Stimulated activated CD4-positive, alpha-beta T cell treated with anti-CD3 and anti-CD28 coated beads, Interleukin-15, amount 100 ng/mL, for 1 hour (primary cell): ENCODE measurements at places on chromosomes 5 and 9.

DNA sequence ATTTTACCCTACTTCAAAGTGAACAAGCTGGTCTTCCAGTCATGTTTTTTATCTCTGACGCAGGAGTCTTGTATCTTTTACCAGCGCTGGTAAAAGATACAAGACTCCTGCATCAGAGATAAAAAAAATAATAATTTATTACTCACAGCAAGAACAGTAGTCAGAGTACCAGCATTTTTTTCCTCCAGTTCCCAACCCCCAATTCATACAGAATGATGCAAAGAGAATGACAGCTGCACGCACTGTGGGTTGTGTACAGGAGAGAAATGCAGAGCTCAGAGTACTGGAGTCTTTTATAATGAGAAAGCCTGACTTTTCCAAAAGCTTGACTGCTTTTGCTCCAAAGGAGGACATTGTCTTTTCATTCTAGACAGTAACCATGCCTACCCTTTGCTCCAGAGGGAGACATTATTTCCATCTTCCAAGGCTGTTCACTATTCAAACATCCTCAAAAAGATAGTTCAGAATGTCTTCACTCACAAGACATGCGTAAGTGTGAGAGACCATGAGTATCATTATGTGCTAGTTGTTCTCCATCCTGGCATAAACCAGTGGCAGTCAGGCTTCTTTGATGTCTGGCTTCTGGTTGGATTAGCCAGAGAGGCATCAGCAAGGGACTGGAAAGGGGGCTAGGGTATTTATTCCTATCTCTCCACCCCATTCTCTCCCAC is 14.3 kb upstream of the RANBP6 start:
- DNase-seq = no peak

GRCh38 chr9:125131778-125132177 is 11.6 kb downstream of the SCAI start:
- DNase-seq = no peak

DNA sequence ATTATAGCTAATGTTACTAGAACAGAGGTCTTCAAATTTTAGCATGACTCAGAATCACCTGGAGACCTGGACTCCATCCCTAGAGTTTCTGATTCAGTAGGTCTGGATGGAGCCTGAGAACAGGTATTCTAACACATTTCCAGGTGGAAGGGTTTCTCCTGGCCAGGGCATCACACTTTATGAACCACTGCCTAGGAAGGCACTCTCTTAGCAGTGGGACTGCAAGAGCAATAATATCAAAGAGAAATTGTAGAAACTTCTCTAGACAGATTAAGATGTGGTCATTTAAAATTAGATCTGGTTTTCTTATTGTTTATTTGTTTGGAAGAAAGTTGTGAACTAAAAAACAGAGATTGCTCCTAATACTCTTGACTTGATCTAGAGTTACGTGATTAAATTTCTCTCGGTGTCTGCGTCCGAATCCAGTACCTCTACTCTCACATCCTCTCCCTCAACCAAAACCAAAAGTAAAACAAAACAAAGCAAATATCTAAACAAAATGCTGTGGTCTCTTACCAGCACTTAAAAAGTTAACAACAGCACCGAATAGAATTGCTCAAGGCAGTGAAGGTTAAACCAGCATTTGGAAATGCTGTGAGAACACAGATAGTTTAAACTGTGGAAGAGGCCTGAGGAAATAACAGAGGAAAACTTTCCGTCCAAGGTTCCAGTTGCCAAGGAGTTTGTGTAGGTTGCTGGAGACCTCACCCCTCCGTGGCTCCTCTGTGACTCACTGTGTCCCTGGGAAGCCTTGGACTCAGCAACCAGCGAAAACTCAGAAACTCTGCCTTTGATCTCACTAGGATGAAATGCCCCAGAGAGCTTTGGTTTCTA is 193.4 kb downstream of the ARRDC3 start:
- no peak for DNase-seq

- DNase-seq = no peak
These were observed 82.6 kb downstream of the GLDC start for GRCh38 chr9:6562871-6563430.

- no peak for DNase-seq
These were observed 52.5 kb downstream of the FGF10 start for GRCh38 chr5:44336708-44337107.

DNA sequence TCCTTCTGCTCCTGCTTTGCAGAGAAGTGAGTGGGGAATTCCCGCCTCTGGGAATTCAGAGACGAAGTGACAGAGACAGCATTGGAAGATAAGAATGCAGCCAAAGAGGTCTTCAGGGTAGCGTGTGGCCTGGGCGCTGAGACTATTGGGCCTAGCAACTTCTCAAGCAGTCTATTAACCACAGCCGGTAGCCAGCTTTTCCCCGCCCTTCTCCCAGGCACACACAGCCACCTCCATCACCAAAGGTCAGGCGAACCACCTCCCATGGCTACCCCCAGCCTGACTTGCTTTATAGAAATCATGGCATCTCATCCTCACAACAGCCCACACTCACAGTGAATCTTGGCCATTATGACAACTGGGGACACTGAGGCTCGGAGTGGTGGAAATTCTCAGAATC is 124.2 kb downstream of the KCNIP1 start:
- DNase-seq = no peak

DNA sequence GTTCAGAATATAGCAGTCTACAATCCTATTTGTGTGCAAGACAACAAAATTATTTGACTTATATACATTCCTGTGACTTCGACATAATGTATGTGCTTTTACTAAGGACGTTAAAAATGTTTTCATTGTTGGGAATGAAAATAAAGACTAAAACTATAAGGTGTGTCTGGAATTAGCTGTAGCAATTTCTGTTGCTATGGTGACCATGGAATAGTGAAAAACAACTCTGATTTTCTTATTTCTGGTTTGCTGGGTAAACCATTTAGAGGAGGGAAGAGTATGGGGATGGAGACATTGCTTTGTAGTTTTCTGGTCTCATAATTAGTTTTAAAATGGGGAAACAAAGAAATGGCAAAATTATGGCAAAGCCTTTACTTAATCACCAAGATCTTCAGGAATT is 343.2 kb downstream of the SEMA5A start:
- no peak for DNase-seq

DNA sequence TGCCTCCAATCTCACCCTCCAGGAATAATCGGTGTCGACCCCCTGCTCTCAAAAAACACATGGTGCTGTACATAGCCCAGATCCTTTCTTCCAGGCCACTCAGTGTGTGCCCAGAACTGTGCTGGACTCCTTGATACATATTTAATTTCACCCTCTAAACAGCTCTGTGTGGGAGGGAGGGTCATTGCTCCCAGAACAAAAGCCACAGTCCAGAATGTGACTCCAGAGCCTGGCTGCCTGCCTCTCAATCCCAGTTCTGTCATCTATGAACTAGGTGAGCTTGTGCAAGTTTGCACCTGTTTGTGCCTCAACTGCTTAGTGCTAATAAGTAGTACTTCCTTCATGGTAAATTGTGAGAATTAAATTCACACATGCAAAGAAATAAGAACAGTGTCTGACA is 93.1 kb downstream of the GABBR2 start:
- DNase-seq = no peak

DNA sequence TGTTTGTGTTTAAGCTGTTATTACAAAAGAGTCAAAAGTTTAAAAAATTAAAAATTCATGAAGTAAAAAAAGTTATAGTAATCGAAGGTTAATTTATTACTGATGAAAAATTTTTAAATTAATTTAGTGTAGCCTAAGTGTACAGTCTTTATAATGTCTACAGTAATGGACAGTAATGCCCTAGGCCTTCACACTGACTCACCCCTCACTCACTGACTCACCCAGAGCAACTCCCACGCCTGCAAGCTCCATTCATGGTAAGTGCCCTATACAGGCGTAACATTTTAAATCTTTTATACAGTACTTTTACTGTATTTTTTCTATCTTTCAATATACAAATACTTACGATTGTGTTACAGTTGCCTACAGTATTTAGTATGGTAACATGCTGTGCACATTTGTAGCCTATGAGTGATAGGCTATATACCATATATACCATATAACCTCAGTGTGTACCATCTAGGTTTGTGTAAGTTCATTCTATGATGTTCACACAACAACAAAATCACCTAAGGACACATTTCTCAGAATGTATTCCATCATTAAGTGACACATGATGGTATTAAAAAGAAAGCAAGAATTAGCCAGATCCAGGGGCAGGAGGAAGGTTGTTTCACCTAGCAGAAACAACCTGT is 40.1 kb downstream of the DCAF10 start:
- DNase-seq = no peak

GRCh38 chr5:173498739-173499470 is 117.5 kb downstream of the BOD1 start:
- no peak for DNase-seq

GRCh38 chr9:128420651-128421481 is at the start of gene CERCAM:
CERCAM (plus strand) TSS chr9:128420857; CDS start chr9:128420878, 21 bp downstream.
- DNase-seq = peak; percentile 24

DNA sequence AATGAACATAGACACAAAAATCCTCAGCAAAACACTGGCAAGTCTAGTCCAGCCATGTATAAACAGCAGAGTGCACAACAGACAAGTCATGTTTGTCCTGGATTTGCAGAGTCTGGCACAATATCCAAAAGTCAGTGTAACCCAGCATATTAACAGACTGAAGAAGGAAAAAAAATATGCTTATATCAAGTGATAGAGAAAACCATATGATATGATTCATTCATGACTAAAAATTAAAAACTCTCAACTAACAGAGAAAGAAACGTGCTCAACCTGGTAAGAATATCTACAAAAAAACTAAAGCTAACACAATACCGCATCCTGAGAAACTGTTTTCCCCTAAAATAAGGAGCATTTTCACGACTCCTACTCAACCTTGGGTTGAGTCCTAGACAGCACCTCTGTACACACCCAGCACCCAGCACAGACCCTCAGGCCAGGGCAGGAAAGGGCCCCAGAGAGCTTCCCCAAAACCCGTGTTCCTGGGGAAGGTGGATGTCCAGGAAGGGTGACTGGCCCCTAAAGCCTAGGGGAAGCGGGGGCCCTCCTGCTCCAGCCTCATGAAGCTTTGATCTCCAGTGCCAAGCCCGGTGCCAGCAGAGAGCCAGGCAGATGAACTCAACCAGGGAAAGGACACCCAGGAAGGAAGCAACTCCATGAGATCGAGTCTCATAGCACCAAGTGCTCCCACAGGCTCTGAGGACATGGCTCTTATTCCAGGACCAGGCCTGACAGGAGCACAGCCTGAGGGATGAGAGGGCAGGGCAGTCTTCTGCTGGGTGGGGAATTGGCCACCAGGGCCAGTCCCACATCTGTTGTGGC is 38.9 kb downstream of the ADAMTS2 start:
- DNase-seq = no peak

DNA sequence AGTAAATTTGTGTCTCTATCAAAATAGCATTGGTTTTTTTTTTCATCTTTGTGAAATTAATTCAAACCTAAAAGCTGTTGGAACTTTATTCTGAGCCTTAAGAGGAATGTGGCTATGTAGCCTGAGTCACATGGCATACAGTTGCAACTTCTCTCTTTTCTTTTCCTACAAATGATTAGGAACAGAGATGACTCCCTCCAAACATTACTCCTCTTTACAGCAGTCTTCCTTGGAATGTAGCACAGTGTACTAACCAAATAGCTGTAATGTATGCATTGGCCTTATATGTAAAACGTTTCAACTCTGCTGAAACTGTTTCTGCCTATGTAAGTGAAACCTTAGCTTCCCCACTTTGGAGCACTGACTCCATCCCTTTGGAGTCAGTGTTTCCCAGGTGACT is 100.9 kb upstream of the MAP1B start:
- DNase-seq = no peak

GRCh38 chr5:135027697-135028615 is 6.1 kb downstream of the PITX1 start:
- DNase-seq = no peak

GRCh38 chr9:107054146-107054545 is 191.2 kb downstream of the ZNF462 start:
- no peak for DNase-seq

DNA sequence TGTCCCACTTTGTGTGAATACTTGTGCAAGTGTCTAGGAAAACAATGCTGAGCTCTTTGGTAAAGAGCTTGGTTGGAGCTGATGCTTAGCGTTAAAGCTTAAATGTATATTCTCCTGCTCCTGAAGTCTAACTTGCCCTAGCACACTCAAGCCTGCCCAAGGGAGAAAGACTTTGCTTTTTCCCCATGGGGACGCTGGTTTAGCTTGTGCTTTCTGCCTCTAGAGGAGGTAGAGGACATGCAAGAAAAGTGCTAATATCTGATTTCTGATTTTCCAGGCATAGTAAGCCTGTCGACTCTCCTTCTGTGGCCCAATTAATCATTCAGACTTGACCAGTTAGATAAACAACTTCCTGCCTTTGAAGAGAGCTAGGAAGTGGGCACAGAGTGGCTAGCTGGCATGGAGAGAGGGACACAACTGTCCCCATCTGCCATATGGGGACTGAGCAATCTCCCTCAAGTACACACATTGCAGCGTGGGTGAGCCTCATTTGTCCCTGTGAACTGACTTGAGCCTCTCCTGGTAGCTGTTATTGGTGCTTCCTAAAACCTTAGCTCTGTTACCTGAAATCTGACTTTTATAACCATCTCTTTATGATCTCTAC is 348.4 kb downstream of the BRINP1 start:
- DNase-seq = no peak

- DNase-seq = no peak
These were observed 66.6 kb upstream of the IFNK start for GRCh38 chr9:27457445-27457844.

- DNase-seq = no peak
These were observed 26.6 kb downstream of the MPDZ start for GRCh38 chr9:13252852-13253251.

- DNase-seq = no peak
These were observed 315.5 kb upstream of the C9orf72 start for GRCh38 chr9:27888661-27889295.

DNA sequence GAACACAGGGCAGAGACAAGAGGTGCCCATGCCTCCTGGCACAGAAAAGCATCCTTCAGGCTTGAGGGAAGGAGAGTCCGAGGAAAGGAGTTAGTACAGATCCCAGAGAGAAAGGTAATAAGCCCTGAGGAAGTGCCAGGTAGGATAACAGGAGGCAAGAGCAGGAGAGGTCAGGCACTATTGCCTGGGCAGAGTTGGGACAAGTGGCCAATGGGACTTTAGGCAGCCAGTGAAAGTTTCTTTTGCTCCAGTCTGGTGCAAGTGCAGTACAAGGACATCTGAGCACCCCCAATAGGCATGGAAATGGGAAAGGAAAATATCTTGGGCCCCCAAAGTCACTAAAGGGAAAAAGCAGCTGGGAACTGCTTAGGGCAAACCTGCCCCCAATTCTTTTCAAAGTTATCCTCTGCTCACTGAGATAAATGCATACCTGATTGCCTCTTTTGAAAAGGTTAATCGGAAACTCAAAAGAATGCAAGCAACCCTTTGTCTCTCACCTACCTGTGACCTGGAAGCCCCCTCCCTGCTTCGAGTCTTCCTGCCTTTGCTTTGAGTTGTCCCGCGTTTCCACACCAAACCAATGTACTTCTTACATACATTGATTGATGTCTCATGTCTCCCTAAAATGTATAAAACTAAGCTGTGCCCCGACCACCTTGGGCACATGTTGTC is 46.5 kb downstream of the ELOVL7 start:
- DNase-seq = no peak

GRCh38 chr9:98989036-98990000 is 45.6 kb downstream of the COL15A1 start:
- DNase-seq = no peak
